ENCODE measurements at places on chromosomes 11 and 22.

GRCh38 chr22:44604991-44605390, 97.0 kb upstream of the PRR5 start:
- DNase-seq, result no peak

DNA sequence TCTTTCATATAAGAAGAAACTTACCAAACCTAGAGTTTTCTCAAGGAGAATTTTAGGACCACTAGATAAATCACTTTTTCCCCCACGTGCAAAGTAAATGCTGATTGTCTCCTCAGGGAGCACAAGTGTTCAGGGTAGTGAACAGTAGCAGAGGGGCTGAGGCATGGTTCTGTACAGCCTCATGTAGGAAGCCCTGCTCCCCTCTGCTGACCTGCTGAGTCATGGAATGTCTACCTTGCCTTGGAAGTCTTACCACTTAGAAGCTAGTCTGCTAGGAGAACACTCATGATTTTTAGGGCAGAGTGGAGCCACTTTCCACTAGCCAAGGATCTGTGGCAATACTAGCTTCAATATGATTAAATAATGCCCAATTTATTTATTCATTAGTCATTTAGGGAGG, 2120.6 kb upstream of the RAG2 start:
- no peak for DNase-seq

DNA sequence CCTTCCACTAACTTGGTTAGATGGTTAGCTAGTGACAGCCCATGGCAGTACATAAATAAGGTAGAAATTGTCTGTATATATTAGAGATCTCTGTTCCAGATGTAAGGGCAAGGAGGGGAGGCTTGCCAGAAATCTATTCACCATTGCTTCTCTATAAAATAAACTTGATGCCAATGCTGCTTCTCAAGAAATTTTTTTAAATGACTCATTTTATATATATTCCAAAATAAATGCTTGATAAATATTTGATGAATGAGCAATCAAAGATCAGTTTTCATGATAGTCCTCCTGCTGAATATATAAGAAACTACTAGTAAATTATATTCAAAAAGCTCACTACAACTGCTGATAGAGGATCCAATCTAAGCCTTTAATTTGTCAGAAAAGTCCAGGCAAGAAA, 710.6 kb upstream of the CCDC179 start:
- no peak for DNase-seq

GRCh38 chr11:59221441-59221840, 8.7 kb upstream of the MPEG1 start:
- DNase-seq, result no peak

- DNase-seq, result no peak
Observed at GRCh38 chr22:46617986-46618647, 2.1 kb upstream of the GRAMD4 start.

GRCh38 chr11:65290448-65291165, 24.1 kb upstream of the CDC42EP2 start:
- no peak for DNase-seq

DNA sequence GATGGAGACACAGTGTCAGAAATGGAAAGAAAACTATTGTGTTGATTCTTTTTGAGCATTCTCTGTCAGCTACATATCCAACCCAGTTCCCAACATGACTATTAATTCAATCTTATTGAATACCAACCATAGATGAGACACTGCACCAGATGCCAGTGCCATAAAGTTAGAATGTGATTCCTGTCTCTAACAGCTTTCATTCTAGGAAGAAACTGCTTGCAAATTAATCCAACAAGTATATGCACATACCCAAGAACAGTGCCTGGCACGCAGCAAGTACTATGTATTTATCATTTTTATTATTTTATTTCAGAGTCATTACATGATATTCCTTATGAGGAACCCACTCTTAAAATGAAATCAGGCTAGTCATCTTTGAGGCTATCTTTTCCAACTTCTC, 34.5 kb downstream of the SLC5A12 start:
- DNase-seq, result no peak

DNA sequence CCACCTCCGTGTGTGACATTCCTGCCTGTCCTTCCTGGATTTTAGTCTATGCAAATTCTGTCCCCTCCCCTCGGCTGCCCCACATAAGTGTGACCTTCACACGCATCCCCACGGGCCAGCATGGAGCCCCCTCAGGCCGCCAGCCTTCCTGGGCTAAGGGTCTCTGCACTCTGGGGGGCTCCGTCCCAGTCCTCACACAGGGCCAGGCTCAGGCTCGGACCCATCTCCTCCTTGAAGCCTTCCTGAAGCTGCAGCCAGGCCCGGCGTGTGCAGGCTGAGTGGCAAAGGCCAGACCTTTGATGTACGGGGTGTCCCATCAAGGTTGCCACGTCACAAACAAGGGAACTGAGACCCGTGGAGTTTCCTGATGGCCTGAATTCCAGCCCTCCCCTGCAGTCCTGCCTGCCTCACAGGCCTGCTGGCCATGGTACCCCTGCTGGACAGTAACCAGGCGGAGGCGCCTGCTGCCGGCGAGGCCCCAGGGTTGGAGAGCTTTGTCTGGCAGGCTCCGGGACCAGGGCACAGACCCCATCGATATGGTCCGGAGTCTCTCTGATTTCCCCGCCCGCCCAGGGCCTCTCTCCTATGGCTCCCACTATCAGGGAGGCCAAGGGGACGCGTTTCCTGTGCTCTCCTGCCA, 791.7 kb downstream of the BRD1 start:
- no peak for DNase-seq

Data from endodermal cell (in vitro differentiated cells).